Stimulated activated CD8-positive, alpha-beta memory T cell treated with anti-CD3 and anti-CD28 coated beads, Interleukin-2, amount 100 ng/mL, for 1 hour (primary cell): ENCODE measurements at places on chromosomes 11 and 22.

GRCh38 chr11:122656073-122656630 lies 630 bp downstream of the UBASH3B start:
- DNase-seq, result no peak

GRCh38 chr22:40595497-40596234 lies 40.9 kb downstream of the MRTFA start:
- no peak for DNase-seq

GRCh38 chr11:99739464-99740089 lies 718.8 kb downstream of the CNTN5 start:
- DNase-seq, result no peak

GRCh38 chr11:75461151-75461550 lies 28.1 kb upstream of the KLHL35 start:
- DNase-seq, result no peak

GRCh38 chr11:10029386-10030121 lies 264.5 kb downstream of the SBF2 start:
- no peak for DNase-seq

DNA sequence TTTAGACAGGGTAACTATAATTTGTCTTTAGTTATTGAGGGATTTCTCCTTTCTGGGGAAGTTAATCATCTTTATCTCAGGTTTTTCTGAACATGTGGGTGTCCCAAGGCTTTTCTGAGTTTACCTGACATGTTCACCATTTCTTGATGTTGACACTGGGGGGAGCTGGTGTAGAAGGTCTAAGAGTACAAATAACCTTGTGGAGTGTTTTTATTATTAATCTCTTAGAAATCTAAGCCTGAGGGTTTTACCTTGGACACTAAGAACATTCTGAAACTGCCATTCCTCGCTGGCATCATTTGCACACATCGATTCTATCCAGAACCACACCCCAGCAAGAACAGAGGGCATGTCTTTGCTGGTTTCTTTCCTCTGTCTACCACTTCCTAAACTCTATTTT lies 15.6 kb upstream of the C11orf91 start:
- no peak for DNase-seq

DNA sequence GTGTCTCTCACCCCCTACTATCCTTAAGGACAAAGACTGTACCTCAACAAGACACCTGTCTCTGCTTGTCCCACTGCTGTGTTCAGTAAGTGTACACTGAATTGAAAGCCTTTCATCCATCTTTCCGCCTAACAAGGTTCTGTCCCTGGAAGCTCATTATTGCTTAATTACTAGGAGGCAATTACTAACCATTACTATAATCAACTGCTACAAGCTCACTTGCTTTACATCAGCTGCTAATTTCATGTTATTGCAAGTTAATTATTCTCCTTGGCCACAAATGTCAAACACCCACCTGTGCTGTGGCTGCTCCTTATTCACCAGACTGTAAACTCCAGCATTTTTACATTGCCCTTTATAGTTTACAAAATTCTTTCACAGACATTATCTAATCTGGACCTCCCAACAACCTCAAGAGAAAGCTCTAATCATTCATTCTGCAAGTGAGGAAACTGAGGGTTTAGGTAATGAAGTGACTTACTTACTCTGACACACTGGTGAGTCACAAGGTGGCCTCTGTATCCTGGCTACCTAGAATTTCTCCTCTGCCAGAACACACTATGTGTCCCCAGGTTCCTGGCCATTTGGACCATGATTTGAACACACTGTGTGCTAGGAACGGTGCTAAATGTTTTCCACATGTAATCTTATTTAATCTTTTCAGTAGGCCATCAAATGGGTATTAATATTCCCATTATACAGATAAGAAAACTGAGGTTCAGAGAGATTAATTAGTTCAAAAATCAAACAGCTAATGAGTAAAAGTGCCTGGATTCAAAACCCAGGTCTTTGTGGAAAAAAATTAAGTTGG lies 66.7 kb downstream of the RAB30 start:
- no peak for DNase-seq

DNA sequence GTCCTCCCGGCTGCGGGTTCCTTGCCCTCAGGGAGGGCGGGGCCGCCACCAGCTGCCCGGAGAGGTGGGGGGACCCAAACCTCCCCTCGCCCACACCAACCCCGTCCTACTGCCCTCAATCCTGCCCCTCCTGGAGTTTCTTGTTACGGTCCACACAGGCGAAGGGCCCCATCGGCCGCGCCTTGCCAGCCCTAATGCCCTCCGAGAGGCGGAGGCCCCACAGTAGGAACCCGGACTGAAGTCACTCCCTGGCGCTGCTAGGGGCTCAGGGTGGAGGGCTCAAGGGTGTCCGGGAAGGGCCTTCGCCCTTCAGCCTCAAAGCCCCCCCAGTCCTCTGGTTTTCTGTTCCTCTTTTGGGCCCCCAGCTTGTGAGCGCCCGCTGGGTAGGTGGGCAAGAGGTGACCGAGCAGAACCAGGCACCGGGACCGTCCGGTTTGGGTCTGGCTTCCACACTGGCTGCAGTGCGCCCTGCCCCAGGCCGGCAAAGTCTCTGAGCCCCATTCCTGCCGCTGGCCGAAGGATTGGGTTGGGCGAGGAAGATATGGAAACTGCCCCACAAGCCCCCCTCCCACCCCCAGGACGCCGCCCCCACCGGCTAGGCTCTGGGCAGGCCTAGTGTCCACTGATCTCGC lies 24.5 kb downstream of the DUSP8 start:
- DNase-seq, result no peak
